ENCODE measurements at places on chromosomes 2 and 18. TPM values are rescaled to one million over a fixed set of nuclear protein-coding genes. Genes with fewer than 3 reads are reported as not detected.

The CCDC85A gene
- 22.1 TPM for total RNA-seq

The NR4A2 gene
- total RNA-seq: 6.1 TPM

The TXNDC2 gene
- under 0.01 TPM for total RNA-seq

The STEAP3 gene
- under 0.01 TPM for total RNA-seq

The CNGA3 gene
- 2.5 TPM for total RNA-seq

The COPS9 gene
- 49.2 TPM for total RNA-seq

The ARHGAP25 gene
- 2.0 TPM for total RNA-seq

The ERMN gene
- total RNA-seq: under 0.01 TPM

The ZDBF2 gene
- total RNA-seq: 24.6 TPM

The ABCB11 gene
- 0.25 TPM for total RNA-seq

The XDH gene
- total RNA-seq: not detected

The MYO3B gene
- total RNA-seq: 0.25 TPM

The EHD3 gene
- 7.1 TPM for total RNA-seq

The CDK15 gene
- total RNA-seq: under 0.01 TPM

The KHK gene
- 5.9 TPM for total RNA-seq

The COX5B gene
- total RNA-seq: 134 TPM

The SYT4 gene
- 535 TPM for total RNA-seq

The C1GALT1C1L gene
- total RNA-seq: not detected

The CYP1B1 gene
- 9.3 TPM for total RNA-seq

The CCDC102B gene
- total RNA-seq: 12.5 TPM

The CD302 gene
- 2.5 TPM for total RNA-seq

The TEX51 gene
- total RNA-seq: not detected

The ATG4B gene
- 38.4 TPM for total RNA-seq

The CRYGC gene
- not detected for total RNA-seq

The KIF1A gene
- total RNA-seq: 181 TPM

The TUBA4B gene
- total RNA-seq: not detected

The IL1RL1 gene
- 0.25 TPM for total RNA-seq

The CD207 gene
- not detected for total RNA-seq

The SMARCAL1 gene
- 13.0 TPM for total RNA-seq

The MOGAT1 gene
- total RNA-seq: not detected

The COL4A4 gene
- 0.74 TPM for total RNA-seq

The BOLL gene
- not detected for total RNA-seq

The ACMSD gene
- total RNA-seq: not detected

The FBXO36 gene
- total RNA-seq: 3.9 TPM

The POTEC gene
- total RNA-seq: not detected

The GRB14 gene
- total RNA-seq: 12.0 TPM

The PAIP2B gene
- total RNA-seq: 13.3 TPM

The RAD51AP2 gene
- 0.25 TPM for total RNA-seq

The SERPINB11 gene
- total RNA-seq: not detected

The VWA3B gene
- total RNA-seq: 0.98 TPM
